ENCODE measurements at places on chromosomes 6 and 20.
A peak's percentile ranks its signal among the peaks of the same experiment; 100 is the strongest.

DNA sequence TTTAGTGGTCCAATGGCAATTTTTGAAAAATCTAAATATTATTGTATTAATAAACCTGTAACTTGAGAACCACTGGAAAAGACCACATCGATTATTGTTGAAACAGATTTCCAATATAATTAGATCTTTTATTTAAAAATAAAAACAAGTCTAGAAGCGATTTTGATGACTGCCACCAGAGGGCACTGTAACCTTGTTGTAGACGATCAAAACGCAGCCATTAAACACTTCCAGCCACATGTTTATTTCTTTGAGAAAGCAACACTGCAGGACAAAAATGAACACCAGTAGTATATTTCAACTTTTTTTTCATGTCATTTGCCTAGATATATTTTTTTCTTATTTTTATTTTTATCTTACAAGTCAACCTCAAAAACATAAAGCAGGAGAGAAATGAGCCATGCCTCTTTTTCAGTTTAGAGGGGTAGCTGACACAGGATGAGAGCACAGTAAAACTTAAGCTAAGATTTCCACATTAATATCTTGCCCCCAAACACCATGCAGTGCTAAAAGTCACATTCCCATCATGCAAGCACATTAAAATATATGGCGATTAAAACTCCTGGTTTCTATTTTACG, 115.4 kb downstream of the OPRM1 start:
- peak; percentile 33 for DNase-seq

- no peak for DNase-seq
These were observed 9.7 kb upstream of the TBC1D7 start for GRCh38 chr6:13338038-13338437.

- no peak for DNase-seq
These were observed 118.8 kb downstream of the COL19A1 start for GRCh38 chr6:69985180-69985579.

GRCh38 chr20:60642541-60642940, 609.5 kb upstream of the CDH4 start:
- no peak for DNase-seq

GRCh38 chr6:15761045-15761502, 98.2 kb upstream of the DTNBP1 start:
- DNase-seq, result no peak

- no peak for DNase-seq
These were observed 30.9 kb upstream of the OCSTAMP start for GRCh38 chr20:46581391-46581790.

DNA sequence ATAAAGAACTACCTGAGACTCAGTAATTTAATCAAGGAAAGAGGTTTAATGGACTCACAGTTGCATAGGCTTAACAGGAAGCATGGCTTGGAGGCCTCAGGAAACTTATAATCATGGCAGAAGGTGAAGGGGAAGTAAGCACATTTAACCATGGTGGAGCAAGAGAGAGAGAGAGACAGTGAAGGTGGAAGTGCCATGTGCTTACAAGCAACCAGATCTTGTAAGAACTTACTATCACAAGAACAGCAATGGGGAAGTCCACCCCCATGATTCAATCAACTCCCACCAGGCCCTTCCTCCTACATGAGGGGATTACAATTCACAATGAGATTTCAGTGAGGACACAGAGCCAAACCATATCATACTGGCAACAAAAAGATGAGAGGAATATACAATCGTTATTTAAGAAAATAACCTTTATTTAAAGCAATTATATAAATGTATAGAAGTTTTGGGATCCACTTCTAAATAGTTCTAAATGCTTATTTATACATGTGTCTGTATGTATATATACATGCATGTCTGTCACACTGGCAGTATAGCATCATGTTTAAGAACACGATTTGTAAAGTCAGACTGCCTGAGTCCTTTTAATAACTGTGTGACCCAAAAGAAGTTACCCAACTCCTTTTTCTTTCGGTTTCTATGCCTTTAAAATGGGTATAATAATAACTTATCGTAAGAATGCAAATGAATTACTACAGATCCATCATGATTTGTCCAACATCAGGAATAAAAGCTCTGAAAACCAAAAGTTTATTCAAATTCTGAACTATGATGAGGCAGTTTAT, 255.7 kb upstream of the THEMIS start:
- no peak for DNase-seq

- DNase-seq, result no peak
These were observed 116.2 kb downstream of the GRM4 start for GRCh38 chr6:34029489-34030280.

GRCh38 chr20:1291191-1291741, 25.2 kb downstream of the SNPH start:
- no peak for DNase-seq

DNA sequence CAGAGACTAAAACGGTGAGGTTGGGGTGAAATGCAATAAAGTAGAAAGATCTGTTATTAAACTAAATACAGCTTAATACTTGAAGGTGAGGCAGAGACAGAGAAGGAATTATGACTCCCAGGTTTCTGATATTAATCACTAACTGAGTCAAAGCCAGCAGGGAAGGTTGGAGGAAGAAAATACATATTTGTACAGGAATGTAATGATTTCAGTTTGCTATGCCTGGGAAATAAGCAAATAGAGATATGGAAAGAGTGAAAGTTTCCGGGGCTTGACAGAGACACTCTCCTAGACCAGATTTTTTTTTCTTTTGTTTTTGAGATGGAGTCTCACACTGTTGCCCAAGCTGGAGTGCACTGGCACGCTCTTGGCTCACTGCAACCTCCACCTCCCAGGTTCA, 76.8 kb downstream of the PTPRK start:
- DNase-seq, result no peak

GRCh38 chr6:37785002-37785662, 34.4 kb upstream of the ZFAND3 start:
- DNase-seq, result no peak

Data from NK-92 treated with Interleukin-12 subunit alpha and Interleukin-12 subunit beta, amount 100 ng/mL, for 24 hours (cell line).